ENCODE measurements at places on chromosomes 12 and 14.

DNA sequence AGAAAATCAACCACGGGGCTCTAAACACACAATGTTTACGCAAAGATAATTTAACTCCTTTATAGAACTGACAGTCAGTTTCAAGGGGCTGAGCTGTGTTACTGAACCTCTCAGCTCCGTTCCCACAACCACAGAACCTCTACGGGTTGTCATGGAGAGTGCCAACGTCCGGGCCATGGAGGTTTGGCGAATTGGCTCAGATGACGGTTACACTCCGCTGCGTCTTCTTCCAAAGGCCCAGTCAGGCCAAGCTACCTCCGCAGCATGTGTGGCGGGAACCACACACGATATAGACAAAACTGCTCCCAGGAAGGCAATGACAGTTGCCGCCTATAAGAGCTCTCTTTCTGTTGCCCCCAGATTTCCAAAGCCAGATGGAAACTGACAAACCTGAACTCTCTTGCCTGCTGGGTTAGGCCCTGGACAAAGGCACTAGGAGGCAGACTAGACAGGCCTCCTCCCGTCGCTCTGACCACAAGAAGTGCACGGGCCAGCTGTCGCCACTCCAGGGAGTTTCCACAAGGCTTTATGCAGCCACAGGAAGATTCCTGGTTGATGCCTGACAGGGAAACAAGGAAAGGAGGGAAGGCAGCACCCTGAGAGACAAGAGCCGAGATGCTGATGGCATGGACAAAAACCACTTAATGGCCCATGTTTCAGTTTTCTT, 30.3 kb downstream of the CCDC88C start:
- no peak for DNase-seq

- DNase-seq: peak; percentile 56
These were observed 1.6 kb downstream of the DGKA start for GRCh38 chr12:55932551-55932910.

DNA sequence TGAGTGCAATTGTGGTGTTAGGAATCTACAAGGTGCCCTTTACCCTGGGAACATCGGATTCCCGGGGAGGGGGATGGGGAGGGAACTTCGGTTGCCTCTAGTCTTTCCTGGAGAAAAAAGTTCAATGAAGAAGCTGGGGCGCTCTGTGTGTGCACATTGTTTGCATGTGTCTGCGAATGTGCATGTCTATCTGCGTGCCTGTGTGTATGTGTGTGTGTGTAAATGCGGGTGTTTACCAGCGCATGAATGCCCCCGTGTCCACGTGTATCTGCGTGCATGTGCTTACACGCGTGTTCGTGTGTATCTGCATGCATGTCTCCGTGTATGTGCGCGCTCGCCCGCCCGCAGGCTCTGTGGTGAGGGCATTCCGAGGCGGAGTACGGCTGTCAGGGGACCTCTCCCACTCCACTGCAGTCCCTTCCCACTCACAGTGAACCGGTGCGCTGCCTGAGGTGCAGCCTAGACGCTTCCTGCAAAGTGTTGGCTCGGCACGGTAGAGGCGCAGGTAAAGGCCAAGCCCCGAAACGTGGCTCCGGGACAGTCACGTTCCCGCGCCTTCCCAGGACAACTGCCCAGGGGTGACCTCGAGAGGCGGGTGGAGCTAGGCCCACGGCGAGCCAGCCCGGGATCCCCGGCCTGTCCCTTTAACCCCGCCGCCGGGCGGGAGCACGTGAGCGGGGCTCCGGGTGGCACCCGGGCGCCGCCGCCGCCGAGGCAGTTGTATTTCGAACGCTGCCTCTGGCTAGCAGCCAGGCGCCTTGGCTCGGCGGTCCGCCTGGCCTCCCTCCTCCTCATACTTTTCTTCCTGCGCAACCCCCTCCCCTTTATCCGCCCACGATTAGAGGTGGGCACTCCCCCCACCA, 539 bp upstream of the HMGA2 start:
- no peak for DNase-seq

GRCh38 chr12:29709496-29710040, 74.2 kb downstream of the TMTC1 start:
- DNase-seq: no peak

DNA sequence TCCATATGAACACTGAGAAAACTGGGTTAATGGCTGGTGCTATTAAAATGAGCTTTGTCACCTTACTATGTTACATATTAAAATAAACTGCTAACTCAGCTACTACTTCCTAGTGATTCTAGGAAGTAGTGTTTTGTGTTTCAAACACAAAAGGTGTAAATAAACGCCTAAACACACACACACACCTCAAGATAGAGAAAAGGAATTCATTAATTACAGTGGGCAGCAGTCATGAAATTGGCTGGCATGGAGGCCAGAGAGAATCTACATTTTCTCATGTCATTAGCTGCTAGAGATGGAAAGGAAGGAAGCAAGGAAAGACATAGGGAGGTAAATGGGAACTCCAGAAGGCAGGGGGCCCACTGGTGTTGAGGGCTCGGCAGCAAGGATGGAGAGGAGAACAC, 787 bp upstream of the PRMT5 start:
- no peak for DNase-seq

- DNase-seq: no peak
These were observed 753 bp upstream of the ATP5MC2 start for GRCh38 chr12:53676656-53677015.

GRCh38 chr14:102893452-102893851, 29.0 kb upstream of the AMN start:
- no peak for DNase-seq

DNA sequence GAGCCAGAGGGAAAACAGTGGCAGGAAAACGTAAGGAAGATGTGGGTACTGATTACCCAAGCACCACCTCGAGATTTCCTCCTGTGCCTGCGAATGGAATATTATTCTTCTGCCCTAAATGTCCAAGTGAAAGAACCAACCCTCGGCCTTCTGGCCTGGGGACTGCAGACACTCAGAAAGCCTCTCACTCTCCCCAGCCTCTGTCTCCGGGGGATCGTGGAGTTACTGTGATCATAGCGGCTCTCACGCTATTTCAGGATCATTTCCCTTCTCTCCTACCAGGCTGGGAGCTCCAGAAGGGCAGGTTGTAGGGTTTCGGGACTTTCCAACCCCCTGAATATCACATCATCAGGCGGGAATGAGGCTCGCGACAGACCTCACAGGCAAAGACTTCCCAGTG, 68.9 kb downstream of the KDM2B start:
- DNase-seq: no peak

DNA sequence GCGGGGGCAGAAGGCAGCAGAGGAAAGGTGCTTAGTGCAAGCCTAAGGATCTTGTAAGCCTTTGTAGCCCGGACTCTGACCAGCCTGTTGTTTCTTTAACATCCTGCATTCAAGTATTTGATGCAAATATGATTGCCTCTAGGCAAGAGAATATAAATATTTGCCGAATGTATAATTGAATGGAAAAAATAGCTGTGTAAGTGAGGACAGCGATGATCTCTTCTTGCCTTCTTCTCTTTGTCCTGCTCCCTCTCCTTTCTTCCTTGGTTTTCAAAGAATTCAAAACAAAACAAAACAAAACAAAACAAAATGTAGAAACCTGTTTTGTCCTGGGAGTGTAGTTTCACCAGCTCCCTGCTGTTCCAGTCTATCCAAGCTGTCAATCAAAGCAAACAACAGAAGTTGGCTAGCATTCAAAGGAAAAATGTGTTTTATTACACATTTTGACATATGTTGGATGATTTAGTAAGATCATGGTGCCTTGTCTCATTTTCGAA, 74.9 kb upstream of the CPM start:
- DNase-seq: no peak

GRCh38 chr12:69985656-69986055, 160.6 kb downstream of the MYRFL start:
- no peak for DNase-seq

DNA sequence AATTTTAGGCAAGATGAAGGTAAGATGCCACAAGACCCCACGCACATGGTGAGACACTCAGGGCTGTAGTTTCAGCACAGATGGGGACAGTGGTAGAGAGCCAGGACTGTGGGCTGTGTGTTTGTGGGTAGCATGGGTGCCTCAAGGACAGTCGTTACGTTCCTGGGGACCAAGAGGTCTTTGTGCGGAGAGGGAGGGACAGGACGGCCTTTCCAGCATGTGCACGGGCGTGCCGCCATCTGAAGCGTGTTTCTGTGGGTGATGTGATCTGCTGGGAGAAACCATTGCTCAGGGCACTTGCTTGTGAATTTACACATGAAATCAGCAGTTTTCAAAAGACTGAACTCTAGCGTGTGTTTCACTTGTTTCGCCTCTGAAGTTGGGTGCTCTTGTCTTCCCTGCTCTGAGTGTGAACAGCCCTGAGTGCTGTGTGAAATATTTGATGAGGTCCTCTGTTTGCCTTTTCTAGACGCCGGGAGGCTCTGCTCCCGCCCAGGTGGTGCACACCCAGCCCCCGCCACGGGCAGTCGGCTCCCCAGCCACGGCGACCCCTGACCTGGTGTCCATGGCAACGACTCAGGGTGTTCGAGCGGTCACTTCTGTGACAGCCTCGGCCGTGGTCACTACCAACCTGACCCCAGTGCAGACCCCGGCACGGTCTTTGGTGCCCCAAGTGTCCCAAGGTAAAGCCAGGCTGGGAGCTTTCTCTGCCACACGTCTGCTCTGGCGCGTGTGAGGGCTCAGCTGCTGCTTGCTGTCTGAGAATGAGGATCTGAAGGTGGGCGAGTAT, 82.3 kb downstream of the DDX51 start:
- DNase-seq: no peak

GRCh38 chr12:69947897-69948296, 122.9 kb downstream of the MYRFL start:
- no peak for DNase-seq

DNA sequence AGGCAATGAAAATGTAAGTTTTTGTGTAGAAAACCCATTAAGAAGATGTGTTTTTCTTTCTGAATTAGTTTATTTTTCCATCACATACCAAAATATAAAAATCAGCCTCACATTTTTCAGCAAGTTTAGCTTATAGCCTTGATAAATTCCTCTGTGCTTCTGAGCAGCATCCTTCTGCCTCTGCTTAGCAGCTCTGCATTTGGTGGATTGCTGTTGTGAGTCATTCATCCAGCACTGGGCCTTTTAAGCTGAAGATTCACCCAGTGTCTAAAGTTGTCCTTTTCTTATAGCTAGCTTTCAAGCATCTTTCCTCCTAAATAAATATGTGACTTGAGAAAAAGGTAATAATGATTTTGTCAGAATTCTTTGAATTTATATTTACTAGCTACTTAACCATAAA, 206.1 kb downstream of the PCNX1 start:
- DNase-seq: no peak

DNA sequence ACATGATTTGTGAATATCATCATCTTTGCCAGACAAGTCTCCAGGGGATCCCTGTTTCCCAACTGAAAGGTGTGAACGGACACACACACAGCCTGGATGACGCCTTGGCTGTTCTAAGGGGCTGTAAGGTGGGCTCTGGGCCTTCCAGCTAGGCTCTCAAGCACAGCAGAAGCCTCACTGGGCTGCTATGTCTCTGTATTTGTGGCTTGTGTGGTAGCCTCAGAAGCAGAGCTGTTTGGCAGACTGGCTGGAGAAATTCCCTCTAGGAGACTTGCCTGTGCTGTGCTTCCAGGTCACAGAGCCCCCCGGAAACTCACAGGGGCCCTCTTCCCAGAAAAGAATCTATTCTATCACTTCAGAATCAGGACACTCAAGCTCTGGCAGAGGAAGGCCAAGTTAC, 21.4 kb downstream of the OTUB2 start:
- DNase-seq: no peak

- no peak for DNase-seq
These were observed 16.3 kb downstream of the CREBL2 start for GRCh38 chr12:12628013-12628412.

DNA sequence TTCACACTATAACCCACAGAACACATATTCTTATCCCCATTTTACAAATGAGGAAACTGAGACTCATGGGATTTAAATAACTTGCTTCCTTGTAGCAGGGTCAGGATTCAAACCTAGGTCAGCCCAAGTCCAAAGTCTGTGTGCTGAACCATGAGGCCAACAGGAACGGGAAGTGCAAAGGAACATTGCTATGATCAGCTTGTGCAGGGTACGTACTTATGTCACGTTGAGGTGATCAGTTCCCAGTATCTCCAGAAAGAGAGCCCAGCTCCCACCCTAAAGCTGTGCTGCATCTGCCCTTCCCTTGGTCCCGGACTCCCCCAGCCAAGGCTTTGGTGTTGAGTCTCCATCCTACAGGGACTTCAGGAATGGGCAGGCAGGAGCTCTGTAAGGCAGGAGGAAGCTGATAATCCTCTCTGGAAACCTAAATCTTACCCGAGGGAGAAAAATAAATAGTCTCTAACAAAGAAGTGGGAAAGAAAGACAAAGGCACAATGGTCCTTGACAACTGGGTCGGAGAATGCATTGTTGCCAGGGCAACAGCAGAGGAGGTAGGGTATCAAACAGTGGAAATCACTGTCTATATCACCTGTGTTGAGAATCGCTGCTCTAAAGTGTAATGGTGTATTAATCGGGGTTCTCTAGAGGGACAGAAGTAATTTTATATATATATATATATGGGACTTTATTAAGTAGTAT, 82.5 kb upstream of the FICD start:
- no peak for DNase-seq

- DNase-seq: no peak
These were observed 8.2 kb downstream of the EXOC3L4 start for GRCh38 chr14:103102689-103103260.

- DNase-seq: no peak
These were observed 18.1 kb upstream of the SGPP1 start for GRCh38 chr14:63745858-63746425.

DNA sequence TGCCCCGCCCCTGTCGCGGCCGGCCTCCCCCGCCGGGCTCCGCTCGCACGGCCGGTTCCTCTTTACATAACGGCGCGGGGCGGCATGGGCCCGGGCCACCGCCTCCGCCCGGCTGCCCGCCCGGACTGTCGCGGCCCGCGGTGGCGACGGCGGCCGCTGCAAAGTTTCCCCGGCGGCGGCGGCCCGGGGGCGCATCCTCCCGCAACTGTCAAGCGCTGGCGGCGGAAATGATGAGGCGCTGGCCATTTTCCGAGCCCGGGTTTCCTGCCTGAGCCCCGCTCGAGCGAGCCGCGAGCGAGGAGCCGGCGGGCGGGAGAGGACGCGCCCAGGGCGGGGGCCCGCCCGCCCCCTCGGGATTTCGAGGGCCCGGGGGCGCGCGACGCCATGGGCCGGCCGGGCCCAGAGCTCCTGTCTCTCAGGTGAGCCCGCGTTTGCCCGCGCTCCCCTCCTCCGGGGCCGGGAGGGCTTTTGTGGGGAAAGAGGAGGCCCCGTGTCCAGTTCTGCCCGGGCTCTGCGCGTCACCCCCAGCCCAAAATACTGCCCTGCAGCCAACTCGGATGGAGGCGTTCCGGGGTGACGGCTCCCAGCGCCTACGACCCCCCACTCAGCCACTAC, at the start of gene SH2B3:
SH2B3 (plus strand) TSS at position 65 of the 615 bp plus-strand sequence. CDS start 12,223 bp downstream, outside the sequence.
- peak; percentile 88 for DNase-seq

- no peak for DNase-seq
These were observed 160.1 kb downstream of the TMX1 start for GRCh38 chr14:51400139-51400538.

GRCh38 chr12:101696251-101697196, 916 bp upstream of the CHPT1 start:
- peak; percentile 12 for DNase-seq

DNA sequence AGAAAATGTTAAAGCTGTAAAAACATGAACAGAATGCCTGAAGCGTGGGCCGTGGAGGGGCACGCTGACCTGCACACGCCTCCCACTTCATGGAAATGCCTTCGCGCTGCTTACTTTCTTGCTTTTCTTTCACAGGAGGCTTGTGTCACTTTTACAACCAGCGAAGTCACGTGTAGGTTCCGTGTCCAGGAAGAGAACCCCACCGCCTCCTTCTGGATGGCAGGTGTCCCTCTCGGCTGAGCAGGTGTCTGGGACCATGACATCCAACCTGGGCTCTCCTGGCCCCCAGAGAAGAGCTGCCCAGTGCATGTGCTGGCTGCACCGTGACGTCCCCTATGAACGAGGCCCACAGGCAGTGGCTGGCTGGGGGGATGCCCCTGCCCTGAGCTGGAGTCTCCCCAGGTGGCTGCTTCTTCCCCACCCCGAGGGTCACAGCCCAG, 345.0 kb upstream of the SFSWAP start:
- DNase-seq: no peak
